ENCODE measurements at places on chromosomes 6 and 20.

DNA sequence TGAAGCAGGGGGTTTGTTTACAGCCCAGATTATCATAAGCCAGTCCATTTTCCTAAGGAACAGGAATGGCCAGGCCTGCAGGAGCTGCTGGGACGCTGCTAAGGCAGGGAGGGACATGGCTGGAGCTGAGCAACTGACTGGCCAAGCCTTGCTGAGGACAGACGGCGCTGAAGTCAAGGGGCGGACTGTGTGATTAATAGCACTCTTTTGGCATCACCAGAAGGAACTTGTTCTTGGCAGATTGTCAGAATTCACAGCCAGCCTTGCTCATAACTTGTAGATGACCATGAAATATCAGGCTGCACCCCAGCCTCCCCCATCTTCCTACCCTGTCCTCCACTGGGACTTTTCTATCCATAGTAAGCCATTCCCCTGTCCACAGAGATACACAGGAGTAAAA is 218.8 kb upstream of the RNF24 start:
- DNase-seq, result no peak

DNA sequence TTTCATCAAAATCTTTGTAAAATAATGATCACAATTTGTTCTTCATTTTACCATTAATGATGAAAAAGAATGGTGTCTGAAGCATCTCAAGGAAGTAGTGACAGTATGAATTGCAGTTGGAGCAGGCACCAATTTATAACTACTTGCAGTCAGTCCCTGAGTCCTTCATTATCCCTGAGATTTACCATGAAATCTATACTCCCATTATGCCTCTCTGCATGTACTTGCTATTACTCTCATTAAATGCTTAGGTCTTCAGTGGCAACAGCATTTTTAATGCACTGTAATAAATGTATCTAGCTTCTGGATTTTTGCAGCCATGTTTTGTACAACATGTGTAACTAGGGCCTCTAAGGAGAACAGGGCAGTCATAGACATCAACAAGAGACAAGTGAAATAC is 708.8 kb downstream of the EYS start:
- DNase-seq, result no peak

GRCh38 chr6:118876198-118876597 is 17.8 kb upstream of the ASF1A start:
- no peak for DNase-seq

GRCh38 chr20:1266167-1266973 is at the start of gene SNPH:
Gene SNPH (plus strand): TSS chr20:1266294. CDS start chr20:1296240, 29,946 bp downstream.
- DNase-seq, result peak; percentile 78

DNA sequence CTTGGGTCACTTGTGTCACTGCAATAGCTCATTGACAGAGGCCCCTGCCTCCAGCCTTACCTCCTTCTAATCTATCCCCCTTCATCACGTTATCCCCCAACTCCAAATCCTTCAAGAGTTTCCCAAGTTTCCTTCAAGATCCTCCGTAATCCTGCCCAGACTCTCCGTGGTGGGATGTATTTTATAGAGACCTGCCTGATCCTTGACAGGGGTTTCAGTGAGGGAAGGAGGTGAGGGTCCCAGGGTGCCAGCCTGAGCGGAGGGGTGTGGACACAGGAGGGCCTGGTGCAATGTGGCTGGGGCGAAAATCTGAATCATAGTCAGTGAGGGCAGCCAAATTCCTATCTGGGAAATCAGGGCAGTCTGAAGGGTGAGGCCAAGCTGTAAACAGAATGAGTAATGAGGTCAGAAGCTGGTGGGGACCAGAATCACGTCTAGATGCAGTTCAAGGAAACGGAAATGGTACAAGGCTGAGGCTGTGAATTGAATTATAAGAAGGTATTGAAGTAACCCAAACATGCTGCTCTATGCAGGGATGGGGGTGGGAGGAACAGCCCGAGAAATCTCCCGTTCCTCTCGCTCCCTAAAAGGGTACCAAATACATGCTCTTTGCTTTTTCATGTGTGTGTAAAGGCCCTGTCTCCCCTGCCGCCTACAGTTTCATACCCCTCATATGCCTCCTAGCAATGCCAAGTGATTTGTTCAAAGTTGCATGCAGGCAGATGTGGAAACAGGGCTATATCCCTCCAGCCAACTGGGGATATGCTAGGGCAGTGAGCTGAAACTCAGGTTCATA is 35.4 kb upstream of the PIM1 start:
- peak; percentile 20 for DNase-seq

- no peak for DNase-seq
These were observed 3.2 kb downstream of the RRBP1 start for GRCh38 chr20:17678886-17679285.

- no peak for DNase-seq
These were observed 32.0 kb upstream of the PCMTD2 start for GRCh38 chr20:64223526-64224067.

DNA sequence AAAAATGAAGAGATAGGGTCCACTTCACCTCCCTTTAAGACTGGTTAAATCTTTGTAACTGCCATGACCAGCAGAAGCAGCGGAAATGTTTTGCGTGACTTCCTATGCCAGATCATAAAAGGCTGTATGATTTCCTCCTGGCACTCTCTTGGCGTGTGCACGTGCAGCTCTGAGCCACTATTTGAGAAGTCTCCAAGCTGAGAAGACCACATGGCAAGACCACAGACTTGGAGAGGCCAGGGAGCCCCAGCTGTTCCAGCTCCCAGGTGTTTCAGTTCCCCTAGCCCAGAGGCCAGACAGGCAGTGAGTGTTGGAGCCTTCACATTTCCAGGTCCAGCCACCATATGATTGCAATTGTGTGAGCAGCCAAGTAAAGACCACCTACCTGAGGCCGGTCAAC is 259.3 kb upstream of the RIN2 start:
- DNase-seq, result no peak

DNA sequence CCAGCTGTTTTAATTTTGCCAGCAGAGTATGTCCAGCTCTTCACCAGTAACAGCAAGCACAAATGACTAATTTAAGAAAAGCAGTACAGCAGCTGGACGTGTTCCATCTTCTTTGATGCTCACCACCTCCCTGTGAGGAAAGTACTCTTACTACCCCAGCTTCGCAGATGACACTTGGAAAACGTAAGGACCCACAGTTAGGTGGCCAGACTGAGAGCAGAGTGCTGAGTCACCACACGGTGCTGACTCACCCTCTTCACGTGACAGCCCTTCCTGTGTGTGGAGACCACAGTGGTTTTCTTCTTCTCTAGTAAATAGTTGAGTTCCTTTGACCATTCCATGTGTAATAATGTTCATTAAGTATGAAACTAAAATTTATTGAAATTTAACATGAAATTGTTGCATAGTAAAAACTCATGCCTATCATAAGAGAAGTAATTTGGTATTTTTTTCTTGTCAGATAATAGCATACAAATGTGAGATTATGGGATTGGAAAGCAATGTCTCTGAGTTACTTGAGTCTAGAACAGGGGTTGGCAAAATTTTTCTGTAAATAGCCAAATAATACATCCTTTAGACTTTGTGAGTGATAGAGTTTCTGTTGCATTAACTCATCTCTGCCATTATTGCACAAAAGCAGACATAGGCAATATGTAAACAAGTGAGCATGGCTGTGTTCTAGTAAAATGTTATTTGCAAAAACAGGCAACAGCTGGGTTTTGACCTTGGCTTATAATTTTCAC is 76.6 kb downstream of the SLX4IP start:
- peak; percentile 73 for DNase-seq

- DNase-seq, result no peak
These were observed 188.1 kb downstream of the CDC5L start for GRCh38 chr6:44575644-44576043.

- peak; percentile 46 for DNase-seq
These were observed 11.5 kb upstream of the MEP1A start for GRCh38 chr6:46781478-46782378.

DNA sequence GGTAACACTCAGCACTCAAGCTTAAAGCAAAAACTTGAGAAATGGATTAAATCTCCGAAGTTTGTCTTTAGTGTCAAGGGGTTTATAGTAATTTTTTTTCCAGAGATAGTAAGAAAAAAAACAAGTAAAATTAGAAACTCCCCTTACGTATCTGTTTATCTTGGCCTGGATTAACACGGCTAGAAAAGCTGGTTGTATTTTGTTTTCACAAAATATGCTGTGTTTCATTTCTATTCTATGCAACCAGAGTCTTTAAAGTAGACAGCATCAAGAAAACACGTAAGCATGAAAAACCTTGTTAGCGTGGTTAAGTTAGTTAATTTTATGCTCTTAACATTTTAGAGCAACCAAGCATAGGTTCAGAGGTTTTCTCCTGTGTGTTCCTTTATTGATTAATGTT is 21.8 kb upstream of the ERVFRD-1 start:
- DNase-seq, result no peak

- DNase-seq, result peak; percentile 84
These were observed 7.2 kb downstream of the HLA-DMB start for GRCh38 chr6:32933661-32934085.

DNA sequence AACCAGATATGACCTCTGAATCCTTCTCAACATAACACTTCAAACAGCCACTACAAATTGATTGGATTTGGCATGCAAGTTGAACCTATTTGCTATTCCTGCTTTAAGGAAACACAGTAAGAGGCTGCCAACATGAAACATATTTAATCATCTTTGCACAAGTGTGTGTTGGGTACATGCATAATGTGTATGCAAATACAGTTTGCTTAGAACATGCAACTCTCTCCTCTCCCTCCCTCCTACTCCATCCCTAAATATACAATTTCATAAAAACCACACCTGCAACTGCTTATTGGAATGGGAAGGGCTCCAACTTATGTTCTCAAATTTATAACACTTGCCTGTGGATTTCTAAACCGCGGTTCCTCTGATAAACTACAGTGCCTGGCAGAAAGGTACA is 71.5 kb downstream of the CD83 start:
- DNase-seq, result no peak

All from activated CD4-positive, alpha-beta T cell treated with anti-CD3 and anti-CD28 coated beads, Interleukin-2, amount 50 U/mL, for 48 hours (primary cell).